Mesothelial cell of epicardium (in vitro differentiated cells): ENCODE measurements at places on chromosomes 1 and 21.
A peak's percentile ranks its signal among the peaks of the same experiment; 100 is the strongest.

- DNase-seq, result no peak
Measured at GRCh38 chr1:150612014-150612345, 17.4 kb downstream of the ENSA start.

- DNase-seq, result peak; percentile 65
Measured at GRCh38 chr1:156499842-156500542, 583 bp downstream of the MEF2D start.

DNA sequence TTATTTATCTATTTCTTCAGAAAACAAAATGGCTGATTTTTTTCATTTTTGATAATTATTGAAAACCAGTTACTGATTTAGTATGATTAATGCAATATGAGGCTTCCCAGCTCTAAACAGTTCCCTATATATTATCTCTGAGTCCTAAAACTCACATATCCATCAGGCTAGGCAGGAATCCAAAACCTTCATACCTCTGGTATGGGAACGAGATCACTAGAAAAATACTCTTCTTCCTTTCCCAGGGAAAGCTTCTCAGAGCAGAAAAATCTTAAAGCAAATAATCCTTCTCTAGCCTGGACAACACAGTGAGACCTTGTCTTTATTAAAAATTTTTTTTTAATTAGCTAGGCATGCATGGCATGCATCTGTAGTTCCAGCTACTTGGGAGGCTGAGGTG, 42.5 kb downstream of the KDM5B start:
- DNase-seq, result no peak

DNA sequence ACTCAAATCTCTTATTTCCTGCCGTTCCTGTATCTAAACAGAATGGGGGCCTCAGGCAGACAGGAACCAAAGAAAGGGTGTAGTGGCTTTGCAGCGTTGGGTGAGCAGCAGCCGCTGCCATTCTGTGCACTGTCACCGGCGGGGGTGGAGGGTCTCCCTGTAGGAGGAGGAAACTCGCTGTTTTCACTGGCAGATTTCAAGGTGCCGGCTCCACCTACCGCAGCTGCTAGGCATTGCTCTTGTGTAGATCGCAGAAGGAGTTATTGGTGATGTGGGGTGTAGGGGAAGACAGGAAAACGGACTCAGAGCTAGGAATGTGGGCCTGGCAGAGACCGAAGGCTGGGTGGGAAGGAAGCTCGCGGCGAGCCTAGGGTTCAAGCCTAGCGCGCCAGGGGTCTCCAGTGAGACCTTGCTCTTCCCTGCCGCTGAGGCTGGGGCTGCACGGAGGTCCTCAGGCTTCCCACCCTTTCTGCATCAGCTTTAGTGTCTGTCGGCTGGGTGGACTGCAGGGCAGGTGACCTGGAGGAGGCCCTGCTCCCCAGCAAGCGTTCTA, 20.8 kb downstream of the ATP5PO start:
- DNase-seq, result peak; percentile 80

DNA sequence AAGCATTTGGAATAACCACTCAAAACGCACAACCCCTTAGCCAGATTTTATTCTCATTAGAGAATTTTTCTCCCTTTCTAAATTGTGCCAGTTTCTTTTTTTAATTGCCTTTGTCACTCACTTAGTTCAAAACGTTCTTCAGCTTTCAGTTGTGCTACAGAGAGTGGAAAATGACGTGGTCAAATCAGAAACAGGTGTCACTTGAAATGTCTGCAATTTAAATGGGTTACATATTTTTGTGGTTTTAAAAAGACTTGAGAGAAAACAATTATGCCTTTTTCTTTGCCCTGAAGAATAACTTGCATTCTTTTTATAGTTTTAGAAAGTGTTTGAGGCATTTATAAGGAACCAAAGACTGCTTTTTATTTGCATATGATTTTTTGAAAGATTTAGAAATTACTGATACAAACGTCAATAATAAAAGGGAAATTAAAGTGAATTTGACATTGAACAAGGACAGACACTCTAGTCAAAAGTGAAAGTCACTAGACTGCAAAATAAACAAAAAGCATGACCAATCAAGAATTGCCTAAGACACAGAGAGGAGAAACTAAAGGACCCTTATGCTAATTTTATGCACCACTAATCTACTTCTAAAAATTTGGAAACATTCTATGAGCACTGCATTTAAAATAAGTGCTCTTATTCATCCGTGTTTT, 191.0 kb downstream of the TPR start:
- DNase-seq, result no peak

DNA sequence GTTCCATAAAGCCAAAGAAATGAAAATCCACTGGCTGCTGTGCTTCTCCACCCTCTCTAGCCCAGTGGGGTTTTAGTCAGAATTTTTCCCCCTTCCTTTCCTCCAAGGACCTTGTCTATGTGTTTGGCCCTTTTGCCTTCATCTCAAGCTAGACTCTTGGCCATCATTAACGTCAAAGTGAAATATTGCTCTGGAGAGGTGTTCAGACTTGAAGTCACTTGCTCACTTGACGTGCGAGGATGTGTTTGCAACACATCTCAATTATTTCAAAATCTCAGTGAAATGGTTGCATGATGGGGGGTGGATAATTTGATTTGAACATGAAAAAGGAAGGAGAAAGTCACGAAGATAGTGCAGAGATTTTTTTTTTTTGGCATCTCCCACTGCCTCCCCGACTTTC, 13.6 kb downstream of the EVA1C start:
- no peak for DNase-seq

DNA sequence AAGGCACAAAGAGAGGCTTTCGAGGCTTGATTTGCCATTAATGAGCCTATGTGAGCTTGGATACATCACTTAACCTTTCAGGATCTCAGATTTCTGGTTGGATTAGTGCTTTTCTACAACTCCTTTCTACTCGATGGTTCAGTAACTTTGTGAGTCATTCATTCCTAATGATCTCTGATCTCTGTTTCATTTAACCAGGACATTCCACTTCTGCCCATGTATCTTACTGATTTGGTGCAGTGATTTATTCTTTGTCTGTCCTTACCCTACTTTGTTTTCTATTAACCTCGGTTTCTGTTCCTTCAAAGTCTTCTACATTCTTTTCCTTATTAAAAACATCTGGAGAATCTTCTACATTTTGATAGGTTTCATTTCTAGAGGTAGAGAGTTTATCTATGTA, 94.6 kb upstream of the ZBTB18 start:
- DNase-seq, result no peak

- no peak for DNase-seq
Measured at GRCh38 chr1:102851616-102852015, 256.7 kb downstream of the COL11A1 start.

GRCh38 chr1:172398970-172399755, 21.3 kb upstream of the C1orf105 start:
- DNase-seq, result no peak

- DNase-seq, result no peak
Measured at GRCh38 chr1:195185321-195185720, 1422.9 kb downstream of the KCNT2 start.

DNA sequence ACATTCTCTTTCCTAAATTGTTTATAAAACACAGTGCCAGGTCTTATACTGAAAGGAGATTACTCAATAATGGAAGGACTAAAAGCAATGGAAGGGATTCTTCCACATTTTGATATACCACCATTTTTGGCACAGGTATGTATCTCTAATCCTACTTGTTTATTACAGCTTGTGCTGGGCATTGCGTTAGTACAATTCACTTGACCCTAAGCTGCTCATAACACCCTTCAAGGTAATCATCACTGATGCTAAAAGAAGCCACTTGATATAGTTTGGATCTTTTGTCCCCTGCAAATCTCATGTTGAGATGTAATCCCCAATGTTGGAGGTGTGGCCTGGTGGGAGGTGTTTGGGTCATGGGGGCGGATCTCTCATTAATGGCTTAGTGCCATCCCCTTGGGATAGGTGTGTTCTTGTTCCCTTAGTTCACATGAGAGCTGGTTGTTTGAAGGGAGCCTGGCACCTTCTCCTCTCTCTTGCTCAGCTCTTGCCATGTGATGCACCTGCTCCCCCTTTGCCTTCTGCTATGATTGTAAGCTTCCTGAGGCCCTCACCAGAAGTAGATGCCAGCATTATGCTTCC, 71.1 kb downstream of the NIBAN1 start:
- no peak for DNase-seq

DNA sequence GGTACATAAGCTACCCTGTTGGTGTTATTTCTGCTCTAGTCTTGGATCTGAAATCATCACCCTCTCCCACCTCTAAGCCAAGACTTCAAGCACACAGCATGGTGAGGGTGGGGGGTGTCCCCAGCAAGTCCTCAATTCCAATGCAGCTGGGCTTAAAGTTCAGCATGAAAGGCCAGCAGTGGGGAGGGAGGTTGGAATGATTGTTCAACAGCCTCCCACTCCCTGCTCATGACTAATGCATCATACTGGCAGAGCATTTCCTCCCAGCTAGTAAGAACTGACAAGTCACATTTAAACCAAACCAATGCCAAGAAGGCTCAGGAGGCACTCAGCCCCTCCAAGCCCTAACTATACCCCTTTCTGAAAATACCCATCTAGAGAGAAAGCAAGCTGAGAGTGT, 50.1 kb downstream of the TIAM1 start:
- DNase-seq, result no peak

DNA sequence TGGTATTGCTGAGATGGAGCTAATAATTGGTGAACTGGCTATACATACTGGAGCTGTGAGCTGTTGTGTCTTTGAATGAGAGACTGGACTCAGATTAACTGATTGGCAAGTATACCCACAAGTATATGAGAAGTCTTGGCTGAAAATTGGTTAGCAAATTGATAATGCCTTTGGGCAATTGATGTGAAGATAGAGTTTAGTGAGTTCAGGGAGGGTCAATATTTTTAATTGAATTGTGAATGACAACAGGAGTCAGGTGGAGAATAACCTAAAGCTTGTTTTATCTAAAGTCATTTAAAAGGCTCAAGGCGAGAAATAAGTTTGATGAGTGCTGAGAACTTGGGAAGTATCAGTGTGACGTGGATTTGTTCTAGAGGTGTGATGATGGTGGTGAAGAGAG, 27.5 kb downstream of the NCAM2 start:
- no peak for DNase-seq

DNA sequence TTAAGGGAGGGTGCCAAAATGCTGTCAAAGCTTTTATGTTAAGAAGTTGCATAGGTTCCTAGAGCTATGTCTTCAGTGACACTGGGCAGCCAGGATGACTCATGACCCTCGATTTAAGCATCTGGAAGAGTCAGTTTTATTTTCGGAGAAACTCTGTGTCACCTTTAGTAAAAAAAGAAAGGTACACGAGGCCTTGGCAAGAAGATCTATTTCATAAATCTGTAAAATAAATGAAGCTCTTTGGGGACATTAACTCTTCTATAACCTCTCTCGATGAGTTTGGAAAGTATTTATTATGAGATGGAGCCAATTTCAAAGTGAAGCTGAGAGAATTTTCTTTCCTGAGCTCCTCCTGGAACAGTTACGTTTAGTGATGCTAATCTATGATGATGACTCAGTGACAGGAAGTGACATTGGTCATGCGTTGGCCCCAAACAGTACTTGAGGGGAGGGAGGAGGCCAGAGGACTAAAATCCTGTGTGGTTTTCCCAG, 156.5 kb downstream of the HLX start:
- DNase-seq, result no peak

DNA sequence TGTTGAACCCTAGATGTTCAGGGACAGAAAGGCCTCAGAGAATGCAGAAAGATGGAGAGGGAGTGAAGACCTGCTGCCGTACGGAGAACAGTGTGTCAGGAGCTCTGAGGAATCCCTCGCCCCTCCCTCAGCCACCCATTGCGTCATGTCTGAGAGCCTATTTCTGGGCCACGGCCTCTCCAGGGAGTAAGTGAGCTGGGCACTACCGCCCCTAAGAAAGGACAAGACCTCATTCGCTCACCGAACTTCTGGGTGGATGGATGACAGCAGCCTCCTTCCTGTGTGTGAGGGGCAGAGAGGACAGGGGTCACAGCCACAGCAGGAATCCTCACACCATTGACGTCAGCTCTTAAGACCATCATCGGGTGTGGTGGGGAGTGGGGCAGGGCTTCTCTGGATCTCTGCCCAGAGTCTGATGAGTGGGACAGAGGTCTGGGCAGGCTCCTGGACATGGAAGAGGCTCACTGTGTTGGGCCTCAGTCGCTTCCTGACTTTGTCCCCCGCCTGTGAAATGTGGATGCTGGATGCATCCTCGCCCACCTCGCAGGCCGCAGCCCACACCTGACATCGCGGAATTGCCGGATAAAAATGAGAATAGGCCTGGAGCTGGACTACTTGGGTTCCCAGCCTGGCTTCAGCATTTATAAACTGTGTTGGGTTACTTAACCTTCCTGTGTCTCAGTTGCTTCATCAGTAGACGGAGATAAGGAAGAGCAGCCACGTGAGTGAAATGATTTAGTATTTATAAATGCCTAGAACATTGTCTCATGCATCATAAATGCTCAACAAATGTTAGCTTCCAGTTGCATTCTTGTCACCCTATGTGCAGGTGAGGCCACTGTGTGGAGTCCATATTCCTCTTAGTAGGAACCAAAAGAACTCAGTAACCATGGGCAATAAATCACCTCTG, 238.6 kb downstream of the TRABD2B start:
- no peak for DNase-seq

DNA sequence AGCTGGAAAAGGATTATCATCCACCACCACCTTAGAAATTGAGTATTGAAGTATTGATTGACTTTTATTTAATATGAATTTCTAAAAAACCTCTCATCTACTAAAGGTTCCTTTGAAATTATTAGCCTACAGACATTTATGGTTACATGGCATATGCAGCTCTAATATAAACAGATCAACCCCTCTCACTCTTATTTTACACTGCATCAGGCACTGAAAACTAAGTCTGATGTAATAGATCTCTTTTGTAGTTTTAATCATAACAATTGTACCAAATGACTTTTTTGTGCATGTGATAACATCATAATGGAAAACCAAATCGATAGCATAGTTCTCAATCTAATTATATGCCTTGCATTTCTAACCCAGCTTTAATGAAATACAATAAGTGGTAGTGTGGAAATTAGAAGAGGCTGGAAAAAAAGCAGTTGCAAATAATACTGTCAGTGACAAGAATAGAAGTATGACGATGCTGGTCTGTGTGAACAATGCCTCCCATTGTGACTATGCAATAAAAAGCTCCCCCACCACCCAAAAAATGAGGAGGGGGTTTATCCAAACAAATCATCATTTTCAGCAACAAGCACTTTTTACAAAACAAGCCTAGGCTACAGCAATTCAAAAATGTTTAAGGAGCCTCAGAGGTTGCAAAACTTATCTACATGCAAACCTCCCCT, 426.5 kb upstream of the NFIA start:
- no peak for DNase-seq

DNA sequence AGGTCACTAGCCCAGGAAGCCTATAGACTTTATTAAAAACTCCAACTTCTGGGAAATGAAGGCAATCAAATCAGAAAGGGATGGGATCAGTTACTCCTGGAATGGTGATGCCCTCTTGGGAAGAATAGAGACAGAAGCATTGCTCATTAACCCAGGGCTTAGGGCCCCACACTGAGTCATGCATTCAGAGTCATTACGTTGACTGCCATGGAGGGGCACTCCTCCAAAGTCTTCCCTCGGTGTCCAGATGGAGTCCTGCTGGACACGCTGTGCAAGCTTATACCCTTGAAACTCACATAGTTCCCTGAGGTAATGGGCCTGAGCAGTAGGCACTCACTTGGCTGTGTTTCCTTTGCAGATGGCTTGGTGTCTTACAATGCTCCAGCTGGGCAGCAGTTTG, 35.2 kb upstream of the HSD17B7 start:
- no peak for DNase-seq

GRCh38 chr1:33342041-33342723, 21.3 kb upstream of the A3GALT2 start:
- DNase-seq, result no peak

- DNase-seq, result no peak
Measured at GRCh38 chr1:36080801-36081200, 3.1 kb upstream of the TEKT2 start.

- no peak for DNase-seq
Measured at GRCh38 chr1:182909578-182909977, 43.4 kb downstream of the SHCBP1L start.
